ENCODE measurements at places on chromosomes 1 and 21.

DNA sequence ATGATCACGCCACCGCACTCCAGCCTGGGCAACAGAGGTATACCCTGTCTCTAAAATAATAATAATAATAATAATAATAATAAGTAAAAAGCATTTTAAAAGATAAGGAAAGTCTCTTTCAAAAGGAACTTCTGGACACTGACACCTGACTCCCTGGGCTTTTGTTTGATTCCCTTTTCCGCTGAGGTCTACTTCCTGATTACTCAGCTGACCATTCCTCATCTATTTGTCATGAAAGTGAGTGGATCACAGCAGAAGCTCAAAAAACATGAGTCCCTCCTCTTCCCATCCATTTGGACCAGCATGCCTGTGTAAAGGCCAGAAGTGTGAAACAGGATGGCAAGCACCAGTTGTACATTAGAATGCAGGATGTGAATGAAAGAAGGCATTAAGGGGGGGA lies 61.1 kb upstream of the FBXO28 start:
- DNase-seq: no peak

- DNase-seq: no peak
These were observed 64.8 kb downstream of the MYOM3 start for GRCh38 chr1:24047110-24047477.

DNA sequence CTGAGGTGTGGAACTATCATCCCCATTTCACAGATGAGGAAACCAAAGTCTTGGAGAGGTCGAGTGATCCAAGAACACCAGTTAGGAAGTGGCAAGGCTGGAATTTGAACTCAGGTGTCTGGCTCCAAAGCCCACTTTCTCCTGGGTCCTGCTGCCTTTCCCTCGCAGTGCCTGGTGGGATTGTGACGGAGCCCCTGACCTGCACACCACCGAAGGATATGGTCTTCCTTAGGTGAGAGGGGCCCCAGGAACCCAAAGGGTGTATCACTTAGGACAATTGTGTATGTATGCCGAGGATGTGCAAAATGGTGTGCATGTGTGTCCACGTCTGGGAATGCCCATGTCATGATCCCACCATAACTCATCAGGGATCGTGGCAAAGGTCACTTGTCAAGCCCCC lies 392.7 kb downstream of the MATN1 start:
- DNase-seq: no peak

DNA sequence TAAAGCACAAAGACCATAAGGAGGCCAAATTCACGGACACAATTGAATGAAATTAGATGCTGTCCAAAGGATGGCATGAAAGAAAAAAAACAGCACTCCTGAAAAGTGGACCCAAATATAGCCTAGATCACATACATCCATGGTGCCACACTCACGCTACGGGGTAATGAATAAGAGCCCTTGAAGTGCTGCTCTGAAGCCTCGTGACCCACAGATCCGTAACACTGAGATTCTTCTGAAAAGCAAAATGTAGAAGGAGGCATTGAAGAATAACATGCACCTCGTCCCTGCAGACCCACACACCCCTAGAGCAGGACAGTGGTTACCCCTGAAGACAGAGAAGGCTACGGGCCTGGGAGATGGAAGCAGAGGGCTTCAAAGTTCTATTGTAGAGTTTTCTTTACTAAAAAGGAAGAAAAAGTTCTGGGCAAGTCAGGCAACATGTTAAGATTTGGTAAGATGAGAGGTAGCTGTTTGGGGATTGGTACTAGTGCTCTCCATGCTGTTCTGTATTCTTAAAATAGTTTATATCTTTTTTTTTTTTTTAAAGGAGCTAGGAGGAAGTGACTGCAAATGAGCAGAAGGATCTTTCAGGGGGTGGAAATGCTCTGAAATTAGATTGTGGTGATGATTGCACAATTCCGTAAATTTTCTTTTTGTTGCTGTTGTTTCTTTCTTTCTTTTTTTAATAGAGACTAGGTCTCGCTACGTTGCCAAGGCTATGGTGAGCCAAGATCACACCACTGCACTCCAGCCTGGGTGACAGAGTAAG lies 4.1 kb upstream of the ITGB2 start:
- DNase-seq: no peak

- DNase-seq: no peak
These were observed 22.8 kb downstream of the PDIK1L start for GRCh38 chr1:26134466-26134865.
